ENCODE measurements at places on chromosomes 2 and 18. TPM values are rescaled to one million over a fixed set of nuclear protein-coding genes. Genes with fewer than 3 reads are reported as not detected.

TFCP2L1 gene
- total RNA-seq = 4.3 TPM

CD302 gene
- 2.7 TPM for total RNA-seq

NEU2 gene
- total RNA-seq = not detected

CD8B2 gene
- total RNA-seq = not detected

ONECUT2 gene
- total RNA-seq = 1.9 TPM

DNA sequence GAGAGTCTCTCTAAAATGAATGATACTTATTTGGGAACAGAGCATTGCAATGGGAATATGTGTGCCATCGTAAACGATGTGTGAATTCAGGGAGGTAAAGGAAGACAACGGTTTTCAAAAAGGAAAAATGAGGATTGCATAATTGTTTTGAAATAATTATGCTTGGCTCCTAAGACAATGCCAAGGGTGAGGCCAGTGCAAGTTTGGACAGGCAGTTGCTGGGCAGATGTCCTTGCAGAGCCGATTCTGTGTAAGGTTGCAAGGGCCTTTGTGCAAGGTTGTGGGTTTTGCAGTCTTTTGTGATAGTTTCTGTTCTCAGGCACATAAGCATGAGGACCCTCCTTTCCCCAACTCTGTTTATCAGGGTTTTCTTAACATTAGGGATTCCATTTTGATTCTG, 70.0 kb upstream of the ZNF236 start:
- DNase-seq = no peak

DNA sequence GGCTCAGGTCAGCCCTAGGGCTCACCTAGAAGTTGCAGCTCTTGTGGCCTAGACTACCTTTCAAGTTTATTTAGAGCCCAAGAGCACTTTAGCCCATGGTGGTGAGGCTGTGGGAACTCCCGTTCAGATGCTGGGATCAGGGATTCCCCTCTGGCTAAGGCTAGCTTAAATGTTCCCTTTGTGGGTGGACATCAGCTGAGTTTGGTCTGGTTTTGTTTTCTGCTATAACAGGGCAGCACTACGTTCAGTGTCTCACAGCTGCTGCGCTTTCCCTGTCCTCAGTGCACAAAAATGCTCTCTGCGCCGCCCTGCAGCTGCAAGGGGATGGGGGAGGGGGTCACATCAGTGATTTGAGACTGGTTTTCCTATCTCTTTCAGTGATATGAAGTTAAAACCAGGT, 170.5 kb upstream of the KCNJ3 start:
- no peak for DNase-seq

GRCh38 chr2:121173112-121173511, 111.9 kb downstream of the TFCP2L1 start:
- DNase-seq = no peak

- no peak for DNase-seq
Observed at GRCh38 chr2:154484338-154485099, 214.0 kb upstream of the KCNJ3 start.

DNA sequence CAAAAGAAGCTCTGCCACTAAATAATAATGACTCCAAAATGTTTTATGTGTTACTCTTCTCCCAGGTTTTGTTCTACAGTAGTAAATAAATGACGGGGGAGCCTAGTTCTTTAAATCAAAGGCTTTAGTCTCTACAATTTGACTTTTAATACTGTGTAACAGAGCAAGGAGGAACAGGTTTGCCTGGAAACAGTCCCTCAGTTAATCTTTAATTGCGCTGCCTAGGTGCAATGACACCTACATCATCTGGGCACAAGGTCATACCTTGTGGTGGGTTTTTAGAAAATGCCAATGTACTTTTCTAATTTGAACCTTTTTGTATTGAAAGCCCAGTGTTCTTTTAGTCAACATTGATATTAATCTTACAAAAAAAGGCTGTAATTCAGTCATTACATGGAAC, 287.3 kb upstream of the SETBP1 start:
- DNase-seq = no peak

GRCh38 chr2:67455219-67456142, 58.3 kb downstream of the ETAA1 start:
- no peak for DNase-seq

- DNase-seq = no peak
Observed at GRCh38 chr2:150931451-150931850, 330.2 kb downstream of the RBM43 start.

GRCh38 chr2:231713730-231714638, 5.7 kb downstream of the PTMA start:
- peak; percentile 98 for DNase-seq

DNA sequence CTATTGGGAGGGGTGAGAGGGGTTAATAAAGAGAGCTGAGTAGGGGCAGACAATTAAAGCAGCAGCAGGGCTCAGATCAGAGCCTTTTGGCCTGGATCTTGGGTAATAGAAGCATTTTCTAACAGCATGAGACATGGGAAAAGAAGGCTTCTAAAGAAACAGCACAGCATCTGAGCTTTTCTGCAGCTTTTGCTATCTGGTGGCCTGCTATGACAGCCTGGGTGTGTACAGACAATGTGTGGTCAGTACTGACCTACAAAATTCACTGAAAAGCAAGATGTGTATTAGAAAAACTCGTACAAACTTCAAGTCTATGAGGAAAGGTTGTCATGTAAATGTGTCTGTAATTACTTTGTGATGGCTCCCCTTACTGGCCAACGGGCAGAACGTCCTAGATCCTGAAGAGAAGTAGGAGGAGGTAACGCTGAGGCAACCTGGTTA, 95.6 kb downstream of the GALNT3 start:
- DNase-seq = peak; percentile 74
